ENCODE measurements at places on chromosomes 7 and 10.

DNA sequence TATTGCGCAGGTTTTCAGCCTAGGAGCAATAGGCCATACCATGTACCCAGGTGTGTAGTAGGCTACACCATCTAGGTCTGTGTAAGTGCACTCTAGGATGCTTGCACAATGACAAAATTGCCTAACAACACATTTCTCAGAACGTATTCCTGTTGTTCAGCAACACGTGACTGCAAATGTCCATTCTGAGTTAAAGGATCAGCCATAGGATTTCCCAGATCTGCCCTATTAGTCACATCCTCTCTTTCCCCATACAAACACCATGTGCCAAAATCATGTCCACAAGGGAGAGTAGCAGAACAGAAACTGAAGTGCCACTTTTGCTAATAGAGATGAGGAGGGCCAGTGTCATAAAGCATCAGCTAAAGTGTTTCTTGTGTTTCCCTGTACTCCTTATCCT, 42.6 kb upstream of the AMPH start:
- DNase-seq = peak; percentile 44

DNA sequence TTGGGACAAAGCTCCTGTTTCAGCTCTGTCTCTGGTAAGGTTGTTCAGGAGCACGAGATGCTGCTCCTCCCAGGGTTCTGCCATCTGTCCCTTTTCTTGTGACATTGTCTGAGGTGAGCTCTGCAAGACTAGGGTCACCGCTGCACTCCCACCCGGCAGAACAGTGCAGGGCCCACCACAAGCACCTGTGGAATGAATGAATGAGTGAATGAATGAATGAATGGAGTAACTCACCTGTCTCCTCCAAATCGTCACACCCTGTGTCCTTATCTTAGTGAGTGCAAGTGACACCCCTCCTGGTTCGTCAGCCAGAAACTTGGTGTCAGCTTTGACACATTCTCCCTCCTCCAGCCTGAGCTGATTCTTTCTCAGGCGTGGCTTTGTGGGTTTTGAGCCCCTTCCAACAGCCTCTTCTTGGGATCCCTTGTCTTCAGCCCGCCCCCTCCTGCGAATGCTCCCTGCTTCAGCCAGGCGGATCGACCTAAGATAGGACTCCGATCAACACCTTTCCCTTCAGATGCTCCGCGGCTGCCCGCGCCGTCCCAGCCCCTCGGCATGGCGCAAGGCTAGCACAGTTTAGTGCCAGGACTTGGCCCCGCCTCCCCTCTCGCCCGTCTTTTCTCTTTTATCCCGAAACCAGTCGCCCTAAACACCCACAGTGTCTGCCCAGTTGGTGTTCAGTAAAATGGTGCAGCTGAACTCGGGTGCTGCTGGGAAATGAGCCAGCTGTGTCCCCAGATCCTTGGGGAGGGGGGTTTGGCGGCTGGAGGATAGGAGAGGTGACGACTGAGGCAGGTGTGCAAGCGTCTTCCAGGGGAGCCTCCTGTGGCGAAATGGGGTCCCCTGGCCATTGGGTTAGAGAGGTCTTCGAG, 89.3 kb downstream of the BEND7 start:
- no peak for DNase-seq

- DNase-seq = no peak
Measured at GRCh38 chr10:72259491-72260238, 14.1 kb upstream of the DDIT4 start.

- DNase-seq = no peak
Measured at GRCh38 chr7:49229246-49229645, 304.9 kb downstream of the CDC14C start.

- DNase-seq = no peak
Measured at GRCh38 chr7:77783111-77783510, 15.1 kb downstream of the TMEM60 start.

DNA sequence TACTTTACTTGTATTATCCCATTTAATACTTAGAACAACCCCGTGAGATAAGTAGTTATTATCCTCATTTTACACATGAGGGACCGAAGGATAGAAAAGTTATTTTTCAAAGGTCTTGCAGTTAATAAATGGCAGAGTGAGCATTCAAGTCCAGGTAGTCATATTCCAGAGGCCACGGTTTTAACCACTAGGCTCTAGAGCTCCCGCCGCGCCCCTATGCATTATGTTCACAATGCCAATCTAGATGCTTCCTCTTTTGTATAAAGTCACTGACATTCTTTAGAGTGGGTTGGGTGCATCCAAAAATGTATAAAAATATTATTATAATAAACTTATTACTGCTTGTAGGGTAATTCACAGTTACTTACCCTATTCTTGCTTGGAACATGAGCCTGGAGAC, 11.4 kb upstream of the CFAP69 start:
- no peak for DNase-seq

Measured in glomerular endothelial cell (primary cell).